ENCODE measurements at places on chromosomes 16 and 17.

- DNase-seq, result no peak
Observed at GRCh38 chr16:66095676-66096075, 270.8 kb upstream of the CDH5 start.

DNA sequence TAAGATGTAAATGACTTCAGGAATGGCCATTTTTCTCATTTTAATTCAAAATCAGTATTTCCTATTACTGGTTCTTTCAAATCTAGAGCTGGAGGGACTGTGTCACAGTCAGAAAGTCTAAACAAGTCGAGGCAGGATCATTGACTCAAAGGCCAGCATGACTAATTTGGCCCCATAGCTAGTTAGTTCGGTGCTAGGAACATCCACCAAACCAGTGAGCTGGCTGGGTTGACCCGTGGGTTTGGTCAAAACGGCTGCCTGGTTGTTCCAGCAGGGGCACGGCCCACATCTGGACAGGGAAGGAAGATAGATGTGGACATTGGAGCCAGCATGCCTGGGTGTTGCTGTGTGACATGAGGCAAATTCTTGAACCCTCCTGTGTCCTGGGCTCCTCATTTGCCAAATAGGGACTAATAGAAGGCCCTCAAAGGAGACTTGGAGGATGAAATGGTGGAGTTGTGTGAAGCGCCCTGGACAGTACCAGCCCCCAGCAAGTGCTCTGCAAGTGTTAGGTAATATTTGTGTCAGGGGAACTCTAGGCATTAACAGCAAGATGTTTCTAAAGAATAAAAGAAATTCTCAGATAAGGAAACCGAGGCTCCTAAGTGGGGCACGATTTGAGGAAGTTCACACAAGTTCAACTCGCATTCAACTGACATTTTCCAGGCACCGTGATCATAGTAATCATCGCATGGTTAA lies 46.2 kb downstream of the MEOX1 start:
- no peak for DNase-seq

DNA sequence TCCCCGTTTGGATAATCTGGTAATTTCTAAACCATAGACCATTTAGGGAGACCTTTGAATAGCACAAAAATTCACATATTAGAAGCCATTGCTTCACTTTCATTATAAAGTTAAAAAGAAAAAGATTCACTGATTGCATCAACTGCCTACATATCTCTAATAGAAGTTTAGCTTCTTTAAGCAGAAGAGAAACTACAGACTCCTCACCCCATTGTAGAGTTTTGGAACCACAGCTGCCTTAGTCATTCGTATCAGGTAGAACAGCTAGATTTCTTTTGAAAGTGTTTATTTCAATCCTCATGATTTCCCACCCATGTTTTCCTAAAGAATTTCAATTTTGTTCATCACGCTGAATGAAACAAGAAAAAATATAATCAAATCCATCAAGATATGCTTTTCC lies 144.8 kb downstream of the CDH8 start:
- no peak for DNase-seq

DNA sequence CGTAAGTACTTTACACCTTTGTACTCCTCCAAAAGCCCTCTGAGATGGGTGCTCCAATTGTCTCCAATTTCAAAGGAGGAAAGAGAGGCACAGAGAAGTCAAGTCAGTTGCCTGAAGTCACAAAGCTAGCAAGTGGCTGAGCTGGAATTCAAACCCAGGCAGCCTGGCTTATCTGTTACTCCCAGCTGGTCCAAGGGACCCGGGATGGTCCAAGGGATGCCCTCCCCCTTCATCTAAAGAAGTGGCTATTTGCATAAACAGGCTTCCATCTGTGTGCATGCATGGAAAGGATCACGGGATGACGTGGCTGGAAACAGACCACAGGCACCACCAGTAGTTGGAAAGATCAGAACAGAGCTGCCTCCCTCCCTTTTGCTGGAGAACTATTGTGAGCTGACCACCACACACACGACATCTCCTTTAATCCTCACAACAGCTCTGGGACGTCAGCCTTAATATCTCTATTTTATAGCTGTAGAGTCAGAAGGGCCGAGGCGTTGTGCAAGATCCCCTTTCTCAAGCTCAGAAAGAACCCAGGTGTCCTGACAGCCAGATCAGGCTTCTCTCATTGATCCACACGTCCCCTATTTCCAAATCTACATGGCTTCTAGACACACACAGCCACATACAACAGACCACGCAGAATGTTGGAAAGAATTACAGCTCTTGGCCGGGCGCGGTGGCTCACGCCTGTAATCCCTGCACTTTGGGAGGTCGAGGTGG lies 10.9 kb upstream of the COL1A1 start:
- DNase-seq, result peak; percentile 51

GRCh38 chr17:32512328-32512727 lies 25.5 kb downstream of the CDK5R1 start:
- DNase-seq, result no peak

DNA sequence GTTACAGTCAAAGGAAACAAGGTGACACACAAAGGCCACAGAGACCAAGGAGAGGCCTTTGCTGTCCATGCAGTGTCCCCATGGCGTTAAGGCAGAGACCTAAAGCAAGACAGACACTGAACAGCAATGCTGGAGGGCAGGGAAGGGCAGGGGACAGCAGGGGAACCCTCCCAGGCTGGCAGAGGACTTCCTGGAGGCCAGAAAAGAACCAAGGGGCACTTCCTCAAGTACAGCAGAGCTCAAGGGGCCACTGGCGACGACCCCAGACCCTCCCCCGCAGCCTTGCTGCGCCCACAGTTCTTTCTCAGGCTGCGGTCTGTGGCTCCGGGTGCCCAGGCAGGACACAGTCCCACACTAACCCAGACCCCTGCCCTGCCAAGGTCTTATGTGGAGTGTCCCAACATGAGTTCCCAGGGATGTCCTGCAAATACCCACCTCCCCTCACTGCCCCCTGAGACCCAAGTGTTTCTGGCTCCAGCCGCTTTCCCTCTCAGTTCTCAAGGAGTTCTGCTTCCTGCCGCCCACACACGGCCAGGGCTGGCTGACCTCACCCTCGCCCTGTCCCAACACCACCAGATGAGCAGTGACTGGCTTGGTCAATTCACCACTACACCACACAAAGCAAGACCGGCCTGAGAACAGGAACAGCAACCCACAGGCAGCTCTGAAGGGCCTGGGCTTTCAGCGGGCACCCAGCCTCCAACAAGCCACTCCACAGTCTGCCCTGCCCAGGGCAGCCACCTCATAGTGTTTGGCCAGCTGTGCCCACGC lies 4.2 kb downstream of the CLCN7 start:
- no peak for DNase-seq

- DNase-seq, result no peak
Observed at GRCh38 chr17:28053725-28054124, 11.2 kb downstream of the NLK start.

DNA sequence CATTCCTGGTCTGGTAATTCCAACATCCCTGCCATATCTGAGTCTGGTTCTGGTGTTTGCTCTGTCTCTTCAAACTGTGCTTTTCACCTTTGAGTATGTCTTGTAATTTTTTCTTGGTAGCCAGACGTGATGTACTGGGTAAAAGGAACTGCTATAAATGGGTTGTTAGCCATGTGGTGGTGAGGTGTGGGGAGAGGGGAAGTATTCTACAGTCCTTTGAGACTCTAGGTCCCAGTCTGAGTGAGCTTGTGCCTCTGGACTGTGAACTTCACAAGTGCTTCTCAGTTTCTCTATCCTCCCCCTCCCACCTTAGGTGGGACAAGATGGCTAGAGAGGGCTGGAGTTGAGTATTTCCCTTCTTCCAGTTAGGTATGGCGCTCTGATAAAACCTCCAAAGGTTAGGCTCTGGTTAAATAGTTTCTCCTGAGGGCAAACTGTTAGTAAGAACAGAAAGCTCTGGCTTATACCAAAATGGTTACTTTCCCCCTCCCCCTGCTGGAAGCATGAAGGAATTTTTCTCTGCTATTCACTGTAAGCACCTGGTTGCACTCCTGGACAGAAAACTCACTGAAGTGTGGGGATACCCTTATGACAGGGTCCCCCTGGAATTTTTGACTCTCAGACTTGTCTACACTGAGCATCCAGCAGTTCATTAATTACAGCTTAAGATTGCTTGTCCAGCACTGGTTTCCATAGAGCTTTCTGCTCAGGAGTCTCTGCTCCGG lies 87.8 kb downstream of the MARCHF10 start:
- peak; percentile 33 for DNase-seq

DNA sequence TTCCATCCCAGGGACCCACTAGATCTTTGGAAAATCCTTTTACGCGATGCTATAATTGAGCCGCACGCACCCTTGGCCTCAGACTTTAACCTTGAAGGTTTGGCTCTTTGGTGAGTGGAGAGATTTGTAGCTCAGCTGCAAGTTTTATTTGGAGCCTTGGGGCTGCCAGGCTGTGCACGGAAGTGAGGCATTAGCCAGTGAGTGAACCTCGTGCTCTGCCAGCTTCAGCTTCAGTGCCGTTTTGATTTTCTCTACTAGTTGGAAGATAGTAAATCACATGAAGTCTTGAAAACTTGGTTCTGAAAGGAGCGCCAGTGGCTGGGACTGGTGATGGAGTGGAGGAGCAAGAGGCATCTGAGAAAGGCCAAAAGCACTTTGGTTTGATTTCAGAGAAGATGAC lies 17.3 kb downstream of the CRHR1 start:
- no peak for DNase-seq

GRCh38 chr17:79645777-79646088 lies 34.9 kb upstream of the RBFOX3 start:
- DNase-seq, result no peak

- no peak for DNase-seq
Observed at GRCh38 chr16:72764015-72764654, 283.8 kb downstream of the ZFHX3 start.

GRCh38 chr16:85752511-85753420 lies 1.9 kb upstream of the C16orf74 start:
- DNase-seq, result peak; percentile 90

DNA sequence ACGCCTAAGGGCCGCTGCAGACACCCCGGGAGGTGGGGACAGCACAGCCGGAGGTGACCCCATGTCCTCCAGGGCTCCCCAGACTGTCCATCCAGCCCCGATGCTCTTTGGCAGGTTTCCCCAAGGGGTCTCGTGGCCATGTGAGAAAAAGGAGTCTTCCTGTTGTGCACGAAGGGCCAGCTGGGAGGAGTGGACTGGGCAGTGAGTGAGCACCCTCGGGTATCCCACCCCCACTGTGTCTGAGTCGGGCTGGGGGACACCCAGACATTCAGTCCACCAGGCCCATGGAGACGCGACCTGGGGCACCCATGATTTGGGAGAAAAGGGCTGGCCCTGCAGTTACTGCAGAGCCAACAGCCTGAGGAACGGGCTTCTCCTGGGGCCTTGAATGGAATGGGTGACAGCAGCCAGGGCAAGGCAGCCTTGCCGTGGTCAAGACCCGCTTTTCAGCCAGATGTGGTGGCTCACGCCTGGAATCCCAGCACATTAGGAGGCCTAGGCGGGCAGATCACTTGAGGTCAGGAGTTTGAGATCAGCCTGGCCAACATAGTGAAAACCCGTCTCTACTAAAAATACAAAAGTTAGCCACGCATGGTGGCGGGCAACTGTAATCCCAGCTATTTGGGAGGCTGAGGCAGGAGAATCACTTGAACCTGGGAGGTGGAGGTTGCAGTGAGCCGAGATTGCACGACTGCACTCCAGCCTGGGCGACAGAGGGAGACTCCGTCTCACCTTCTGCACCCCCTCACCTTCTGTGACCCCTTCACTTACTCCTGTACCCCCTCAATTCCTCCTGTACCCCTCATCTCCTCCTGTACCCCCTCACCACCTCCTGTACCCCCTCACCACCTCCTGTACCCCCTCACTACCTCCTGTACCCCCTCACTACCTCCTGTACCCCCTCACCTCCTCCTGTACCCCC lies 24.1 kb upstream of the CAPN15 start:
- DNase-seq, result no peak

- DNase-seq, result no peak
Observed at GRCh38 chr16:9042533-9042932, 48.9 kb upstream of the HAPSTR1 start.

DNA sequence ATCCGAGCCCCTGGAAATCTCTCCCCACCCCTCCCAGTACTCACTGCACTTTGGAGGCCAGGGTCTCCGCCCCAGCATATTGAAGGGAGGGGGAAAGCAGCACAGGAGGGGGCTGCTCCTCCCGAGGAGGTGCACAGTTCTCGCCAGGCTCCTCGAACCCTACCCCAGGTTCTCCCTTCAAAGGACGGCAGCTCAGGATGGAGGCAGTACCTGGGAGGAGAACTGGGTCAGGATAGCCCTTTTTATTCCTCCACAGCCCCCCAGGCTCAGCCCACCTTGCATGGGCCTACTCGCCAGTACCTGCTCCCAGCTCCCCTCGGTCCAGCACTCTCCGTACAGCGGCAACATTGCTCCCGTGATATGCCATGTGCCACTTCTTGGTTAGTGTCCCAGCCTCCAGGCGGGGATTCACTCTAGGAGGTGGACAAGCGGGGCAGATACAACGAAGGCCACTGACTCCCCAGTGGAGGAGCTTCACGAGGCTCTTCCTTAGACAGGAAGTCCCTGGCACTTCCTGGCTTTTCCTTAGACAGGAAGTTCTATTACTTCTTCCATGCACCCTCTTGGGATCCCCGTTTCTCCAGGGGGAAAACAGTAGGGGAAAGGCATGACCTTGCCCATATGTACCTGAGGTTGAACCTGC lies 2.1 kb upstream of the GPS2 start:
- DNase-seq, result no peak

DNA sequence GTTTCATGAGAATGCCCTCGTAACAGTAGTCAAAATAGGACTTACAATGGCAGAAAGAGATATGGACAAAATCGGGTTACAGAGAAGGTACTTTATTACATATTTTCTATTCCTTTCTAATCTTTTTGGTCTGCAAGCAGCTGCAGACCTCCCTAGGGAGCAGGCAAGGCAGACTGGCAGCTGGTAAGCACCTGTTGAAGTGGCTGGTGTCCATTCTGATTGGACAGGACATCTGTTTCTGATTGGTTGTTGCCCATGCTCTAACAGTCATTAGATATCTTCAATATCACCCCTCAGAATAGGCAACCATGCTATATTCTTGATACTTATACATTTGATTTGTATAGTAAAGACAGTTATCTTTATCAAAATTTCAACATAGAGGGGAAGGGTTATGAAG lies 606.3 kb downstream of the KCNJ2 start:
- no peak for DNase-seq

GRCh38 chr16:23257682-23258081 lies 44.4 kb upstream of the SCNN1B start:
- DNase-seq, result peak; percentile 85

GRCh38 chr17:57586196-57586740 lies 158.8 kb downstream of the CCDC182 start:
- no peak for DNase-seq

GRCh38 chr16:15545544-15545943 lies 97.4 kb downstream of the MARF1 start:
- no peak for DNase-seq

All from ELF-1 (cell line).